ENCODE measurements at places on chromosomes 12 and 14.
A peak's percentile ranks its signal among the peaks of the same experiment; 100 is the strongest.

DNA sequence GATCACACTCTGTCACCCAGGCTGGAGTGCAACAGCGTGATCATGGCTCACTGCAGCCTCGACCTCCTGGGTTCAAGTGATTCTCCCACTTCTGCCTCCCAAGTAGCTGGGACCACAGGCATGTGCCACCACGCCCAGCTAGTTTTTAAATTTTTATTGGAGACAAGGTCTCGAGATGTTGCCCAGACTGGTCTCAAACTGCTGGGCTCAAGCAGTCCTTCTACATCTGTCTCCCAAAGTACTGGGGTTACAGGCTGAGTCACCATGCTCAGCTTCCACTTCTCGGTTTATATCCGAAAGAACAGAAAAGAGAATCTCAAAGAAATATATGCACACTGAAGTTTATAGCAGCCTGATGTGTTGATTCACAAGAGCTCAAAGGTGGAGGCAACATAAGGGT is 107.5 kb downstream of the SCARB1 start:
- H3K36me3 ChIP-seq: no peaks in the 10 kb centered on the region
- H3K4me1 ChIP-seq: peaks cover 72% of the 10 kb centered on the region
- no peaks in the 10 kb centered on the region for H3K27me3 ChIP-seq
- H3K4me3 ChIP-seq: no peak overlapping the region
- peak overlapping the region; percentile 94 for H3K27ac ChIP-seq

DNA sequence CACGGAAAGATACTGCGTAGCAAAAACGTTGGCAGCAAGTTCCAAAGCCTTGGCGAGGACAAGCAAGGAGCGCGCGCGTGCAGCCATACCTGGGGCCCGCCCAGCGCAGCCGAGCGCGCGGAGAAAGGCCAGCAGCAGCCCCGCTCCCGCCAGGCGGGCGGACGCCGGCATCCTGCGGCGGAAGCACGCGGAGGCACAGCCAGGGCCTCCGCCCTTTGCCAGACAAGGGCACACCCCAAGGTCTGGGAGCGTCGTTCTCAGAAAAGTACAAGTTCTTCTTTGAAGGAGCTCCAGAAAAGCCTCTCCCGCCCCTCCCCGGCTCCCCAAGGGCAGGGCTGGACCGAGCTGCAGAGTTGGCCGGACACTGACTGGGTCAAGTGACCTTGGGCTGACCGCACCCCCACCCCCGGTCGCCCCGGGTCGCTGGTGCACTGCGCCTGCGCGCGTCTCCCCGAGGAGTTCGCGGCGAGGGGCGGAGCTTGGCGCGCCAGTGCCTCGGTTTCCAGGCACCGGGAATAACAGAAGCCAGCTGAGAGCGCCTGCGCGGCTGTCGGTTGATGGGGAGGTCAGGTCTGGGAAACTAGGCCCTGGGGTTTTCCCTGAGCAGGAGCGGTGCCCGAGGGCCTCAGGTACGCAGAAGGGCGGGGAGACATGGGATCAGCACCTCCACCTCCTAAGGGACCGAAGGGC is at the start of gene ZC2HC1C:
ZC2HC1C (plus strand) TSS at position 521 of the 690 bp plus-strand sequence. CDS start 933 bp downstream, outside the sequence.
- peak; percentile 98 for DNase-seq
- H3K27me3 ChIP-seq: no peaks in the 10 kb centered on the region
- H3K4me1 ChIP-seq: no peaks in the 10 kb centered on the region
- peak within 1 kb of the TSS; percentile 47 for H3K4me3 ChIP-seq

DNA sequence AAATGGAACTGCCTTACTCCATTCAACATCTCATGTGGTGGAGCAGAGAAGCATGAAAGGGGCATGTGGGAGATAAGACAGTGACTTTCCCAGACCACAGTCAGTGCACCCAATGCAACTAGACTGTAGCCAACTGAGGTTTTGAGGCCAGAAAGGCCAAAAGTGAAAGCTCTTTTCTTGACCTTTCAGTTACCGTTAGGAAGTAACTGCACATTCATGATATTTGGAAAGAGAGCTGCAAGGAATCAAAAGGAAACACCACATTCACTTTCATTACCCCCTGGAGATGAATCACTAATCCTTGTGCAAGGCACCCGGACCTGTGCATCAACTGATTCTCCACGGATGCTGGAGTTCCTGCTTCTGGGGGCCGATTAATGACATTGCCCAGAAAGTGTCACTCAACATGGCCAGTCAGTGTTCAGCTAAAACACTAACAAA is 72.9 kb upstream of the ELK3 start:
- DNase-seq: no peak
- H3K27me3 ChIP-seq: no peaks in the 10 kb centered on the region
- H3K4me3 ChIP-seq: no peak overlapping the region
- no peaks in the 10 kb centered on the region for H3K4me1 ChIP-seq

DNA sequence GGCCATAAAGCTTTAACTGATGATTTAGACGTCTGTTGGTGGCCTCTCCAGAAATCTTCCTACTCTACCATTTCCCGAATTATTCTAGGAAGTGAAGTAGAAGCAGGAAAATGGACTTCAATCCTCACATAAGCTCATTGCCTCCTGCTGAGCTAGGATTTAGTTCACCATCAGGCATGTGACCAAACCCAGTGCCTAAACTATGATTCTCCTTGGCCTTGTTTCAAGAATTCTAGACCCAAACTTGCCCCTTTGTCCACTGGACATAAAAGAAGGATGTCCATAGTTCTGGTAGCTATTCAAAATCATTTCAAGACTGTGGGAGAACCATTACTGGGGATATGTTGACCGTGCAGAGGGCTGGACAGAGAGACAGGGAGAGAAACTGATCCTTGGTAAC is 105.8 kb downstream of the C12orf50 start:
- no peaks in the 10 kb centered on the region for H3K36me3 ChIP-seq
- H3K27ac ChIP-seq: no peak overlapping the region
- H3K4me3 ChIP-seq: no peak overlapping the region
- no peaks in the 10 kb centered on the region for H3K27me3 ChIP-seq
- no peaks in the 10 kb centered on the region for H3K4me1 ChIP-seq
- no peak for DNase-seq

DNA sequence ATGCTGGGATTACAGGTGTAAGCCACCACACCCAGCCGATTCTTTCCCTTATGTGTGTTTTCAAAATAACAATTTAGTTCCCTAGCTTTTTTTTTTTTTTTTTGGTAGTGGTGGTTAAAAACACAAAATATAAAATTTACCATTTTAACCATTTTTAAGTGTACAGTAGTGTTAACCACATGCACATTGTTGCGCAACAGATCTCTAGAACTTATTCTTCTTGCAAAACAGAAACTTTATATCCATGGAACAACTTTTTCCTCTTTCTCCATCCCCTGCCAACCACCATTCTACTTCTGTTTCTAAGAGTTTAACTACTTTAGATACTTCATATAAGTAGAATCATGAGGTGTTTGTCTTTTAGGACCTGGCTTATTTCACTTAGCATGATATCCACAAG is 1.1 kb upstream of the NDUFA12 start:
- H3K27me3 ChIP-seq: no peaks in the 10 kb centered on the region
- peaks cover 11% of the 10 kb centered on the region for H3K36me3 ChIP-seq
- H3K4me1 ChIP-seq: peaks cover 19% of the 10 kb centered on the region
- no peak overlapping the region for H3K27ac ChIP-seq

GRCh38 chr14:56760164-56760914 is 49.9 kb downstream of the OTX2 start:
- no peaks in the 10 kb centered on the region for H3K4me1 ChIP-seq
- H3K4me3 ChIP-seq: no peak overlapping the region
- no peaks in the 10 kb centered on the region for H3K27me3 ChIP-seq
- H3K36me3 ChIP-seq: no peaks in the 10 kb centered on the region
- DNase-seq: no peak
- H3K27ac ChIP-seq: no peak overlapping the region

GRCh38 chr12:75390156-75390898 is 562 bp upstream of the GLIPR1L2 start:
- H3K27ac ChIP-seq: peak overlapping the region; percentile 92
- H3K27me3 ChIP-seq: no peaks in the 10 kb centered on the region
- peaks cover 24% of the 10 kb centered on the region for H3K4me1 ChIP-seq
- no peak for DNase-seq

DNA sequence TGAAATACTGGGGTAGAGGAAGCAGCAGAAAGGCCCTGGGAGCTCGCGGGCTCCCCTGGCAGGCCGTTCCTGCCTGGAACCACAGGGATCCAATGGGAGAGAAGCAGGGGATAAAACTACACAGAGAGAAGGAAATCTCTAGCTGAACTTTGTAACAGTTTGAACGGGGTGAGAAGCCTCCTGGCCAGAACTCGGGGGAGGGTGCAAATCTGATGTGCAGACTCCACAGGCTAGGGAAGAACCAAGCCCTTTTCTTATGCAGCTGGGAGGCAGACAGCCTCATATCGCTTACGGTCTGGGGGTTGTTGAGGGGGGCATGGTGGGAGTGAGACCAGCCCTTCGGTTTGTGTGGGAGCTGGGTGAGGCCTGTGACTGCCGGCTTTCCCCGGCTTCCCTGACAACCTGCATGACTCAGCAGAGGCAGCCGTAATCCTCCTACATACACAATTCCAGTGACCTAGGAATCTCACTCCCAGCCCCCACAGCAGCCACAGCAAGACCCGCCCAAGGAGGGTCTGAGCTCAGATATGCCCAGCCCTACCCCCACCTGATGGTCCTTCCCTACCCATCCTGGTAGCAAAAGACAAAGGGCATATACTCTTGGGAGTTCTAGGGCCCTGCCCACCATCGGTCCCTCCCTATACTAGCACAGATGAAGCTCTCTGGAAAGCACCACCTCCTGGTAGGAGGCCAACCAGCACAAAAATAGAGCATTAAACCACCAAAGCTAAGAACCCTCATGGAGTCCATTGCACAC is 143.0 kb downstream of the TMTC1 start:
- H3K27me3 ChIP-seq: no peaks in the 10 kb centered on the region
- no peaks in the 10 kb centered on the region for H3K4me1 ChIP-seq
- no peak overlapping the region for H3K4me3 ChIP-seq
- DNase-seq: no peak
- peak overlapping the region; percentile 61 for H3K27ac ChIP-seq

DNA sequence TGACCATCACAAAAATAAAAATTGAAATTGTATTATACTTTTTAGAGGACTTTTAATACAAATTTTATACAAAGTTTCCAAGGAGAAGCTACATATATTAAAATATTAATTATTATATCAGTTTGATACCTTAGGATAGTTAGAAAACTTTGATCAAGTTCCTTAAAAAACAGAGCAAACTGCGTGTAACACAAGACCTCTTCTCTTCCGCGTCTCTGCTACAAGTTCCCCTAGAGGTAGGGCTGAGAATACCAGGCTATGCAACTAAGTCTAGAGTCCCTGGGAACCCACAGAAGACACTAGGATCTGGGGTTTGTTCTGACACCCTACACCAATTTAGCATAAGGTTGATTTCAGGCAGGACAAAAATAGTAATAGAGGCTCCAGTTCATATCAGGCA is 319.0 kb downstream of the FOXG1 start:
- no peak for DNase-seq
- no peaks in the 10 kb centered on the region for H3K27me3 ChIP-seq
- no peaks in the 10 kb centered on the region for H3K4me1 ChIP-seq
- no peaks in the 10 kb centered on the region for H3K36me3 ChIP-seq
- H3K27ac ChIP-seq: no peak overlapping the region

- no peaks in the 10 kb centered on the region for H3K4me1 ChIP-seq
- H3K27ac ChIP-seq: no peak overlapping the region
Observed at GRCh38 chr12:29286081-29286790, 94.7 kb downstream of the ERGIC2 start.

DNA sequence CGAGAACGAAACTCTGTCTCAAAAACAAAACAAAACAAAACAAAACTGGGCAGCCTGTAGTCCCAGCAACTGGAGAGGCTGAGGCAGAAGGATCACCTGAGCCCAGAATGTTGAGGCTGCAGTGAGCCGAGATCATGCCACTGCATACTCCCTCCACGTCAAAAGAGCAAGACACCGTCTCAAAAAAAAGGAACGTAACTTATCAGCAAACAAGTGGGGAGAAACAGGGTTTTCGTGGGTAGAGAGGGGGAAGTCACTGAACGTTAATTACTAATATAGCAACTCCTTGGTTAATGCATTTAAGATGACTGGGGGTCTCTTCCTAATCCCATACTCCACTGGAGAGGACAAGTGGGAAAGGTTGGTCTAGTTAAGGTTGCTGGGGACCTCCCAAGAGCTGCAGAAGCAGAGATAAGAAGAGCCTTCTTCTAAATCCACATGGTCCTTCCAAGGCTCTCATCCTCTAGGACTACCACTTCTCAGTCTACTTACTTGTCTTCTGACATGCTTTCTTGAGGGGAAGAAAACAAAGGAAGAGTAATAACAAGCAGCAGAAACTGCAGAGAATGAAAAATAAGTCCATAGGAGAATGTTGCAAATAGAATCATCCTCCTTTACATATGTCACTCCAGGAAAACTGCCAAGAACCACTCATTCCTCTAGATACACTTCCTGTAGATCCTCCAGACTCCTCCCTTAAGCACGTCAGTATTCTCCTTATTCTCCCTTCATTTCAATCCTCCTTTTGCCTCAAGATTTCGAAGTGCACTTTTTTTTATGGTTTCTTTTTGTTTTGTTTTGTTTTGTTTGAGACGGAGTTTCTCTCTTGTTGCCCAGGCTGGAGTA is 5.8 kb downstream of the NUMB start:
- H3K27me3 ChIP-seq: no peaks in the 10 kb centered on the region
- no peak overlapping the region for H3K27ac ChIP-seq
- H3K4me3 ChIP-seq: no peak overlapping the region
- H3K4me1 ChIP-seq: peaks cover 10% of the 10 kb centered on the region
- no peaks in the 10 kb centered on the region for H3K36me3 ChIP-seq

GRCh38 chr12:292186-292585 is 29.6 kb upstream of the SLC6A13 start:
- H3K36me3 ChIP-seq: peaks cover 53% of the 10 kb centered on the region
- no peak for DNase-seq
- H3K27me3 ChIP-seq: no peaks in the 10 kb centered on the region
- H3K27ac ChIP-seq: no peak overlapping the region

- H3K27me3 ChIP-seq: no peaks in the 10 kb centered on the region
- peak overlapping the region; percentile 80 for H3K27ac ChIP-seq
- peak overlapping the region; percentile 13 for H3K4me3 ChIP-seq
- DNase-seq: peak; percentile 95
- H3K36me3 ChIP-seq: no peaks in the 10 kb centered on the region
Observed at GRCh38 chr12:6764011-6764828, 1.9 kb upstream of the PTMS start.

DNA sequence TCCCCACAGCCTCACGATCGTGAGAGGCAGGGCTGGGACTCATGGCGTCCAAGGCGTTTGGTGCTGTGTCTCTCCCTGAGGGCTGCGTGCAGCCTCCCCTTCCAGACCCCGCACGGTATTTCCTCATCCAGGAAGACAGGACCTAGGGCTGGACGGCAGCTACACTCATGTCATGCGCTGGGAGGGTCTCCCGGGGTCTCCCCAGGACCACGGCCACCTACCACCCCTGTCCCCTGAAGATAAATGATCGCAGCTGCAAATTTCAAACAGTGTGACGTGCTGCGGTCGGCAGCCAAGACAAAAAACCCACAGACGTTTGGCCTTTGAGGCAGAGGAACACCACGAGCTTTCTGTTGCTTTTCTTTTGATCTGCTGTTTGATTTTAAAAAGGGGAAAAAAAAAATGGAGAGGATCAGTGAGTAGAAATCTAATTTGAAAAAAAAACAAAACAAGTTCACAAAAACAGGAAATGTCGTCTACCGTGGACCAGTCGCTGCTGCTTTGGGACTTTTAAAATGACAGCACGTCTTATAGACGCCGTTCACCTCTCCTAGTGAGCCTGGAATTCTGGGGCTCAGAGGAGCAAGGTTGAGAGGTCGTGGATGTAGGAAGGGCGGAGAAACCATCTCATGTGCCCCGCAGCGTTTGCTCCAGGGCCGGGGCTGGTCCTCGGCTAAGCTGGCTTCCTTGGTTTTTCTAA is 237.6 kb downstream of the SLC41A2 start:
- no peak overlapping the region for H3K27ac ChIP-seq
- peak overlapping the region; percentile 14 for H3K4me3 ChIP-seq
- no peaks in the 10 kb centered on the region for H3K36me3 ChIP-seq
- DNase-seq: no peak

GRCh38 chr12:124581307-124582107 is 14.1 kb upstream of the NCOR2 start:
- H3K4me1 ChIP-seq: no peaks in the 10 kb centered on the region
- no peak overlapping the region for H3K4me3 ChIP-seq
- no peak for DNase-seq
- H3K36me3 ChIP-seq: no peaks in the 10 kb centered on the region
- H3K27me3 ChIP-seq: no peaks in the 10 kb centered on the region
